ENCODE measurements at places on chromosomes 12 and 14.
A peak's percentile ranks its signal among the peaks of the same experiment; 100 is the strongest.

DNA sequence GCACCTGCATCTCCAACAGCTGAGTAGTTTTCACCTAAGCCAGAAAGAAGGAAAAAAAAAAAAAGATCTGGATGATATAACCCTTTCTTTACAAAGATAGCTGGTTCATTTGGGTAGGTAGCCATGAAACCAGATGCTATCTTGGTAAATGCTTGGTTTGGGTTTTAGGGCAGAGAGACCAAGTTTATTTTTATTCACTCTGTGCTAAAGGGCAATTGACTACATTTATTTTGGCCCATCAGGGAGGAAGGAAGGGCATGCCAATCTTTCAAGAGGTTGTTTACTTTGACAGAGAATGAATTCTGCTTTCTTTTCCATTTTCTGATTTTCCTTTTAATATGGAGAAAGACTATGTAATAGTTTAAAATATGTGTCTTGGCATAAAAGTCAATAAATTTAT lies 91.0 kb downstream of the NTN4 start:
- no peak for DNase-seq

DNA sequence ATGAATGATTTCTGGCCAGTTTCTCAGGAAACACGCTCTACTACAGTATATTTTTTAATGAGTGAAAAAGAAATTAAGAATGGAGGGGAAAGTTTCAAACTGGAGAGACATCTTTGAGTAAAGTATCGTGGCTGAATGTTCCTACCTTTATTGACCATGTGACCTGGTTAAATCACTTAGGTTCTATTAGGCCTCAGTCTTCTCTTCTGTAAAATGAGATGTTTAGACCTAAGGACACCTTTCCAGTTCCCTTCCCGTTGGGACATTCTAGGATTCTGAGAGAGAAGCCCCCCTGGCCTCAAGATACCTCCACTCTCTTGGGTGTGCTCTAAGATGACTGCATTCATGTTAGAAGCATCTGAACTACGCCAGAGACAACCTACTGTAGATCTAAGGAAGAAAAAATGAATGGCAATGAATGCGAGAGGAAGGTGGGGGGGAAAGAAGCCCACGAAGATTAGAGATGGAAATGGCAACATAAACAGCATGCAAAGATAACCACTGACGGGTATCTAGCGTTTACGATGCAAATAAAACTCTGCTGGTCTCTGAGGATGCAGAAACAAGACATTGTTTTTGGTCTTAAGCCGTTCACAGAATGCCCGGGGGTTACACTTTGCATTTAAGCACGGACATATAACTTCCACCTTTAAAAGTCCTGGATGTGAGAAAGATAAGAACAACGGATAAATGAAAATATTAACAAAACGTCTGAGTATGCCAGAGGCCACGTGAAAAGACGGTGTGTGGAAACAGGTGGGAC lies 599 bp upstream of the CPSF6 start:
- no peak for DNase-seq

DNA sequence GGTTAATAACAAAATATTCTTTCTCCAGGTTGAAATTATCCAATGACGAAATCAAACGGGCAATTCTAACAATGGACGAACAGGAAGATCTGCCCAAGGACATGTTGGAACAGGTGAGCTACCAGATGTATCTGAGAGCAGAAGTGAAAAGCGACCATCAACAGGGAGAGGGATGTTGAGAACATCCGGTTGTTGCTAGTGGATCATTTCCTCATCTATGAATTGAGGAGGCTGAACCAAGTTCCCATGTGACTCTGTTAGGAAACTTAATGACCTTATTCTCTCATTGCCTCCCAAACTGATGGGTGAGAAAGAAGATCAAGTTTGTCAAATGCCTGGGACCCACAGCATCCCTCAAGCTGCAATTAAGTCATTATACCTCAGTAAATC lies 117.7 kb downstream of the GPR135 start:
- no peak for DNase-seq

- DNase-seq, result no peak
These were observed 8.4 kb downstream of the GPRC5A start for GRCh38 chr12:12899530-12900380.

- DNase-seq, result no peak
These were observed 8.1 kb downstream of the VPS37B start for GRCh38 chr12:122887819-122888212.

GRCh38 chr12:132189378-132190011 lies 45.2 kb downstream of the NOC4L start:
- DNase-seq, result peak; percentile 65

DNA sequence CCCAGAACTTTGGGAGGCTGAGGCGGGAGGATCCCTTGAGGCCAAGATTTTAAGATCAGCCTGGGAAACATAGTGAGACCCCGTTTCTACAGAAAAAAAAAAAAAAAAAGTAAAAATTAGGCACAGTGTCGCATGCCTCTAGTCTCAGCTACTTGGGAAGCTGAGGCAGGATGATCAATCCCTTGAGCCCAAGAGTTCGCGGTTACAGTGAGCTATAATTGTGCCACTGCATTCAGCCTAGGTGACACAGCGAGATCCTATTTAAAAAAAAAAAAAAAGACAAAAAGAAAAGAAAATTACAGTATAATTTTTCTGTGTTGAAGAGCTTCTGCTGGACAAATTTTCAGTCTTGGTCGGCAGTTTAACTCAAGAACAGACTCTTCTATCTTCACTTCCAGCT lies 133.9 kb upstream of the FGD4 start:
- no peak for DNase-seq

GRCh38 chr12:28202374-28203130 lies 12.3 kb downstream of the CCDC91 start:
- no peak for DNase-seq

- no peak for DNase-seq
These were observed 9.1 kb upstream of the HOXC13 start for GRCh38 chr12:53929527-53929926.

GRCh38 chr12:15580431-15580830 lies 208.8 kb downstream of the EPS8 start:
- DNase-seq, result no peak

DNA sequence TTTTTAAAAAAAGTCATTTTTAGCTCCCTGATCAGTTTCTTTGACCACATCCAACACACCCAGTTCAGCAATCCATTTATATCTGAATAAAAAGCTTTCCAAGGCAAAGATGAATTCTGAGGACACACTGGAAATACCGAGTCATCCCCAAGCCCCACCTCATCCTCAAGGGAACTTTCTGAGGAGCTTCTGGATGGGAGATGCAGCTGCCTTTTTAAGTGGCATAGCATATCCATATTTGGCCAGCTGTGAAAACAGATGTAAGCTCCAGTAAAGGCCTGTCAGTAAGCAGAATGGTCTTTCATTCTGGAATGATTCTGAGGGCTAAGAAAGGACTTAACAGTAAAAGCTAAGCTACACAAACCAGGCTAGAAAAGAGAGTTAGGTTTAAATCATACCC lies 18.4 kb downstream of the ZFYVE1 start:
- DNase-seq, result no peak

GRCh38 chr14:35897616-35898111 lies 71.5 kb downstream of the BRMS1L start:
- DNase-seq, result no peak

DNA sequence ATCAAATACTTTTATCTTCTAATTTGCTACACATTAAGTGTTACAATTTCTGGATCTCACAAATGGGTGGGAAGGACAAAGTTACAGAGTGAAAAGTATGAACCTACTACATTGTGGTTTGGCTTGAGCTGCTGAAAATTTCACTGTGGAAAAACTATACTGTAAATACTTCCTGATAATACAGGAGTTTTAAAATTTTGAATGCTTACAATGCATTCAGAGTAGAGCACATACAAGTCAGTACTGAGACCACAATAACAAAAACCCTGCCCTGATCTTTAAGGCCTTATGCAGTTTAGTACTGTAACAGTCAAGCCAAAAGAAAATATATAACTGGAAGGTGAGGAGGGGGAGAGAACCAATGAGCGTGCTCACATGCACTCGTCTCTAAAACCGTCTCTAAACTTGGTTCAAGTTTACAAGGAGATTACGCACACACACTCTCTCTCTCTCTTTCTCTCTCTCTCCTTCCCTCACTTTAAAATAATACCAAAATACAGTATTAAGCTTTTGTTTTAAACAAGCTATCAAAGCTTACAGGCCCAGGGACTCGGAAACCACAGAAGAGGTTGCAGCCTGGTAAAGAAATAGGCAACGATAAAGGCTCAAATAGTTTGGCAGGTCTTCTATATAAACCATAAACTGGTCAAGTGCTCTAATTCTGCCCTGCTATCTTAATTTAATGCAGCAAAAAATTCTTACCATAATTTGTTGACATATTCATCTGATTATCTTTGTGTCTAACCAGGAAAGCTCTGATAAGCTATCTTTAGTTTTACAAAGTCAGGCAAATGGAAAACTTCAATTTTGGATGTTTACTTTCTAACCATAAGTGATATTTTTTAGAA lies 58.0 kb downstream of the ATF7 start:
- no peak for DNase-seq

DNA sequence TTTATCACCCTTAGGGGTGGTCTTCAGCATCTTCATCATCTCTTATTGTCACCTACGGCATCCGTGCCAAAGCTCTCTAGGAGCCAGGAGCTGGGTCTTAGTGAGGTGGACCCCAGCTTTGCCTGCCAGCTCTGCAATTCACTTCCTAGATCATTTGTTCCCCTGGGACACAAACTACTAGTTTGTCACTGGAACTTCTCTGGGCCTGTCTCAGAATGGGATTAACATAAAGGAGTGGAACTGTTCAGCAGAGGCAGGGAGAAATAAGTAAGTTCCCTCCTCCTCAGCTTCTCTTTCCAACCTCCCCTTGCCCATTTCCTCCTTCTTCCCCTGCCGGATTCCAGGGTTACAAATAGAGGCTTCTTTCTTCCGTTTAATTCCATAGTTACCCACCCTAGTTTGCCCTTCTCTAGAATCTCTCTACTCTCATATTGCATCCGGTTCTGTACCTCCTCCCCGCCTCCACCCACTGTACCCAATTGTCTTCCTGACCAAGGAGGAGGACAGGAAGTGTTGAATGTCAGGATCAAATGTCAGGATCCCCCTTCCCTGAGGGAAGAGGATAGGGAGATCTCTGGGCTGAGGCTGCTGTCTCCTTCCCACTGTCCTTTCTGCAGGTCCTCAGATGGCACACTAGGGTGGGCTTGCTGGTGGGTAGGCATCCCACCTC lies 25.0 kb downstream of the LARP4 start:
- no peak for DNase-seq

DNA sequence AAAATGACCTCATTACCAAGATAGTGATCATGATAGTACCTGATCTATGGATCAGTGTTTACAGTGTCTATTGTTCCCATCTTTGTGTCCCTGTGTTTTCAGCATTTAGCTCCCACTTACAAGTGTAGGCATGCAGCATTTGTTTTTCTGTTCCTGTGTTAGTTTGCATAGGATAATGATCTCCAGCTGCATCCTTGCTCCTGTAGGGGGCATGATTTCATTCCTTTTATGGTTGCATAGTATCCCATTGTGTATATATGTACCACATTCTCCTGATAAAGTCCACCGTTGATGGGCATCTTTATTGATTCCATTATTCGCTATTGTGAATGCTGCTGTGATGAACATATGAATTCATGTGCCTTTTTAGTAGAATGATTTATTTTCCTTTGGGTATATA lies 215.4 kb upstream of the NAV3 start:
- no peak for DNase-seq

- DNase-seq, result no peak
These were observed 1077.0 kb downstream of the LRFN5 start for GRCh38 chr14:42683707-42684106.

GRCh38 chr14:70188322-70188658 lies 461 bp downstream of the SLC8A3 start:
- no peak for DNase-seq

DNA sequence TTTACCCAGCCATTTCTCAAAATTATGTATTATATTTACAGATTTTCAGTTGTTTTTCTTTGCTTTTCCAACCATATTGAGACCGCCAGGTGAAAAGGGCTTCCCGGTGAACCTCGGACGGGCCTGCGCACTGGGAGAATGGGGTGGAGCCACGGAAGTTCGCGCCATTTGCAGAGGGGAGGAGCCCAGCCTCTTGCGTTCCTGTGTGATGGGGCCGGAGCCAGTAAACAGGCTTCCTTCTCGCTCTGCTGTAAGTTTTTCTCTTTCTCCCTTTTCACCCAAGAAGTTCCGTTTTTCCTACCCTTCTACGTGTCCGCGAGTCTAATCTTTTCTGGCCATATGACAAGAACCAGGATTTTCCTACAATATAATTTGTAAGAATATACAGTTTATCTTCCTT lies 1108.8 kb upstream of the SEL1L start:
- no peak for DNase-seq

DNA sequence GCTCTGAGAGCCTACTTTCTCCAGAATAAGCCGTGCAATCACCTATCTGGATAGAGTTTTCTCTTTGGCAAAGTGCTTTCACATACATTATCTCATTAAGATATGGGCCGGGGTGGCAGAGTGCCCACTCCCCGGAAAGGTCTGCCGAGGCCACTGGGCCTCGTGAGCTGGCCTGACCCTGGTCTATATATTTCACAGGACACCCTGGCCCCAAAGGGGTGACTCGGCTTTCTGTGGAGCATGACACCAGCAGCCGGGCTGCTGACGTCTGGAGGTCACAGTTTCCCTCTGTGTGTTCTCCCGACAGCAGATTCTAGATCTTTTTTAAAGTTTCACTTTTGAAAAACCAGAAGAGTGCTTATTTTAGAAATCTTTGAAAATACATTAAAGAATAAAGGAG lies 27.9 kb upstream of the ATP2A2 start:
- DNase-seq, result no peak

- DNase-seq, result no peak
These were observed 2.2 kb upstream of the KRT80 start for GRCh38 chr12:52193991-52194390.

GRCh38 chr12:59375633-59376032 lies 220.2 kb upstream of the SLC16A7 start:
- DNase-seq, result no peak

GRCh38 chr14:29274890-29275596 lies 508.5 kb downstream of the FOXG1 start:
- no peak for DNase-seq

GRCh38 chr12:23681237-23681636 lies 268.2 kb downstream of the SOX5 start:
- DNase-seq, result no peak

- DNase-seq, result no peak
These were observed 43.0 kb upstream of the SYCP3 start for GRCh38 chr12:101782273-101782731.

- DNase-seq, result no peak
These were observed 399.0 kb downstream of the NAV3 start for GRCh38 chr12:78229591-78230101.

GRCh38 chr12:52990206-52990605 lies 16.1 kb upstream of the EIF4B start:
- DNase-seq, result no peak

DNA sequence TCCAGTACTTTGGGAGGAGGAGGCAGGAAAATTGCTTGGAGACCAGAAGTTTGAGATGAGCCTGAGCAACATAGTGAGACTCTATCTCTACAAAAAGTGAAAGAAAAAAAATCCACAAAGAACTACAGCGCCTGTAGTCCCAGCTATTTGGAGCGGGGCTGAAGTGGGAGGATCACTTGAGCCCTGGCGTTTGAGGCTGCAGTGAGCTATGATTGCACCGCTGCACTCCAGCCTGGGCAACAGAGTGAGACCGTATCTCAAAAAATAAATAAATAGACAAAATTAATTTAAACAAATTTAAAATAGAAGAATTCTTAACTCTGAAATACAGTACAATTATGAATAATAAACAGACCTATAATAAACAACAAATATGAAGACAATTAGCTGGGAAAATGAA lies 40.9 kb downstream of the ATL1 start:
- DNase-seq, result no peak

GRCh38 chr12:92144631-92145480 lies 790 bp downstream of the BTG1 start:
- DNase-seq, result no peak
